ENCODE measurements at places on chromosomes 11 and 22. TPM values are rescaled to one million over a fixed set of nuclear protein-coding genes. Genes with fewer than 3 reads are reported as not detected.

MS4A3 gene
- total RNA-seq: not detected

OR4A16 gene
- not detected for total RNA-seq

GGTLC2 gene
- not detected for total RNA-seq

KCTD14 gene
- 0.34 TPM for total RNA-seq

VSIG2 gene
- 0.28 TPM for total RNA-seq

DNA sequence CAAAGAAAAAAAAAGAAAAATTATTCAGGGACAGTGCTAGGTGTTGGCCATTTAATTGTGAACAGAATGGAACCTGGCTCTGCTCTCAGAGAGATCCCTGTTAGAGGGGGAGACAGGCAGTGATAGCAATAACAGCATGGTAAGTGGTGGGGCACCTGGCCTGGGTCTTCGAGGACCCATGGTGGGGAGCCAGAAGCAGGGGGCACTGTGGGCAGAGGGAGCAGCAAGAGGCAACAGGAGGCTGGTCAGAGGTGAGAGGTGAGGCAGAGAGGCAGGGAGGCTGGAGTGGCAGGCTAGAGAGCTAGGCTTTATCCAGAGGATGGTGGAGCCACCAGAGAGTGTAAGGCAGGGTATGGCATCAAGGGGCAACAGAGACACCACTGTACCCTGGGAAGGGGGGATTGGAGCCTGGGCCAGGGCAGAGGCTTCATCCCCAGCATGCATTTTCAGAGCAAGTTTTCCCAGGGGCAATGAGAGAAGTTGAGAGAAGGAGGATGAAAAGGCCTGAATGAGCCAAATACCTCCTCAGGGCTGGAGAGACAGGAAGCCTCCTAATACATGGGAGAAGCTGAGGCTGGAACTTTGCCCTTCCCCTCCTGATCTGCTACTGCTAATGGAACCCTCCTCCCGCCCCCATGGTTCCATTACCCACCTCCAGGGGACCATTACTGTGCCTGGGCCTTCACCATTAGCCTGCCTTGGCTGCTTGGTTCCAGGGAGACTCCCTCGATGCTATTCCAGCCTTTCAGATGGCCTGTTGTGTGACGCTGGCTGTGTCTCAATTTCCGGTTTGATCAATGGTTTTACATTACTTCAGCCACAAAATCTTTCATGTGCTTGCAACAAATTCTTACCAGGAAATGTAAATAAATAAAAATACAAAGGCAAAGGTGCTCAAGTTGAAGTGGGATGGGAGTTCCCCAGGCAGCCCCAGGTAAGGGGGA, 2.6 kb upstream of the P2RY2 start:
- H3K4me1 ChIP-seq: peaks cover 11% of the 10 kb centered on the region
- no peak overlapping the region for H3K27ac ChIP-seq
- no peak overlapping the region for H3K4me3 ChIP-seq
- no peaks in the 10 kb centered on the region for H3K36me3 ChIP-seq

DNA sequence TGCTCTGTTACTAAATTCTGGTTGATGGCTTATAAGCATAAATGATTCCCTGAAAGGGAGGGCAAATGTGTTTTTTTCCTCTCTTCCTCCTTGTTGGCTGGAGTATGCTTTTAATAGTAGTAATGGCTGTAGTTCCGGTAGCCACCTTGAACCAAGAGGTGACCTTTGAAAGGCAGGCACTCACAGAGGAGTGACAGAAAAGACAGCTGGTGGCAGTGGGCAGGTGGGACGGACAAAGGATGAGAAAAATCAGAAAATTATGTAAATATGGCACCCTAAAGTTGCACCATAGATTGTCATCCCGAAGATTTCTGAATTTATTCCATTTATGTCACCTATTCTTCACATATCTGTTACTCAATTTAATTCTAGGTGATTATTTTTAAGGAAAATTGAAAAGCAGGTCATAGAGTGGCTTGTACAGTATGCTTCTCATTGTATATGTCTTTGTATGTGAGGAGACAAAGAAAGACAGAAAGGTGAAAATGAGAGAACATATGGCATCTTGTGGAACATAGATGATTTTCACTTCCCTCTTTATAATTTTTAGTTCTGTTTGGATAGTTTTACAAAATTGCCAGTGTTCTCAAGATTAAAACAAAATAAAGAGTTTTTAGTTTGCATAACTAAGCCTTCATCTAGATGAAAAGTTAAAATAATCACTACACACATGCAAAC, 17.0 kb downstream of the CASP12 start:
- DNase-seq: no peak
- H3K27me3 ChIP-seq: no peaks in the 10 kb centered on the region

GRCh38 chr11:16613512-16614381, 124.7 kb upstream of the C11orf58 start:
- H3K27ac ChIP-seq: no peak overlapping the region
- peak; percentile 35 for DNase-seq
- H3K27me3 ChIP-seq: peaks cover 59% of the 10 kb centered on the region

DNA sequence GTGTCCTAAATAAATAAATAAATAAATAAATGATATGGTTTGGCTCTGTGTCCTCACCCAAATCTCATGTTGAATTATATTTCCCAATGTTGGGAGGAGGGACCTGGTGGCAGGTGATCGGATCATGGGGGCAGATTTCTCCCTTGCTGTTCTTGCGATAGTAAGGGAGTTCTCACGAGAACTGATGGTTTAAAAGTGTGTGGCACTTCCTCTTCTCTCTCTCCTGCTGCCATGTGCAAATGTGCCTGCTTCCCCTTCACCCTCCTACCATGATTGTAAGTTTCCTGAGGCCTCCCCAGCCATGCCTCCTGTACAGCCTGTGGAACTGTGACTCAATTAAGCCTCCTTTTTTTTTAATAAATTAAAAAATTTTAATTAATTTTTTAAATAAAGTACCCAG, 138.2 kb downstream of the FBXO7 start:
- H3K27ac ChIP-seq: no peak overlapping the region
- no peaks in the 10 kb centered on the region for H3K36me3 ChIP-seq
- DNase-seq: no peak
- no peaks in the 10 kb centered on the region for H3K27me3 ChIP-seq
- H3K4me1 ChIP-seq: no peaks in the 10 kb centered on the region

GRCh38 chr22:26170112-26170492, 840 bp downstream of the SEZ6L start:
- peaks cover 56% of the 10 kb centered on the region for H3K27me3 ChIP-seq
- no peak overlapping the region for H3K27ac ChIP-seq
- H3K4me1 ChIP-seq: peaks cover 4% of the 10 kb centered on the region
- H3K4me3 ChIP-seq: no peak overlapping the region
- no peak for DNase-seq
- H3K36me3 ChIP-seq: no peaks in the 10 kb centered on the region

DNA sequence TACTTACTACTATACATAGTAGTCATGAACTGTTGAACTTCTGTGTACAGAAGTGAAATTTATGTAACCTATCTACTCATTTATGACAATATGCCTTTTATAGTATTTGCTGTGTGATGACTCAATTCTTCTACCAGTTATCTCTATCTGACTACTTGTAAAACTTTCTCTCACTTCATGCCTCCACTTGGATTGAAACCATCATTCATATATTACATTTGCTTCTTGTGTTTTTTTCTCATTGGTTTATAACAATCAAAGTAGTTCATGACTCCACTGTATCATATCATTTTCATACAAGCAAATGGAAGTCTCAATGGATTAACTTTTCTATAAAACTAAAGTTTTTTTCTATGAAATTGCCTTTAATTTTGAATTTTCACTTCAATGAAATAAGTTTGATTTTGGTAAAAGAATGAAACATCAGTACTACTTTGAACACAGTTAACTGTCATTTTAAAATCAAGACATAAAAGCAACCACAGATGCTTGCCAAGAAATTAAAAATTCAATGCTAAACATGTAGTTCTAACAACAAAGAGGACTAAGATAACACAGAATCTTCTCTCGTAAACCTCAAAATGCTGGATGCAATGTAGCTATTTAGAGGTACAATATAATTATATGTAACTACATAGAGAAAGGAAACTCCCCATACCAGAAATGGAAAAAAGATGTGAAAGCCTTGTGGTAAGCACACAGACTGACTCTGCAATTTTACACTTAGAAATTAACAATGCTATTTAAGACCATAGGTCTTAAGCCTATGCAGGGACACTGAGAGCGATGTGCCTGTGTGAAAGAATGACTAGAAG, 27.6 kb upstream of the EXPH5 start:
- no peak for DNase-seq
- no peak overlapping the region for H3K4me3 ChIP-seq
- H3K27ac ChIP-seq: no peak overlapping the region

GRCh38 chr11:124608147-124608546, 3.1 kb upstream of the PANX3 start:
- H3K27ac ChIP-seq: no peak overlapping the region
- no peaks in the 10 kb centered on the region for H3K27me3 ChIP-seq
- H3K4me3 ChIP-seq: no peak overlapping the region
- peaks cover 3% of the 10 kb centered on the region for H3K4me1 ChIP-seq
- DNase-seq: no peak

GRCh38 chr22:25478528-25478927, 85.9 kb upstream of the GRK3 start:
- H3K36me3 ChIP-seq: no peaks in the 10 kb centered on the region
- H3K27me3 ChIP-seq: no peaks in the 10 kb centered on the region
- no peak for DNase-seq
- H3K4me1 ChIP-seq: no peaks in the 10 kb centered on the region
- H3K27ac ChIP-seq: no peak overlapping the region

DNA sequence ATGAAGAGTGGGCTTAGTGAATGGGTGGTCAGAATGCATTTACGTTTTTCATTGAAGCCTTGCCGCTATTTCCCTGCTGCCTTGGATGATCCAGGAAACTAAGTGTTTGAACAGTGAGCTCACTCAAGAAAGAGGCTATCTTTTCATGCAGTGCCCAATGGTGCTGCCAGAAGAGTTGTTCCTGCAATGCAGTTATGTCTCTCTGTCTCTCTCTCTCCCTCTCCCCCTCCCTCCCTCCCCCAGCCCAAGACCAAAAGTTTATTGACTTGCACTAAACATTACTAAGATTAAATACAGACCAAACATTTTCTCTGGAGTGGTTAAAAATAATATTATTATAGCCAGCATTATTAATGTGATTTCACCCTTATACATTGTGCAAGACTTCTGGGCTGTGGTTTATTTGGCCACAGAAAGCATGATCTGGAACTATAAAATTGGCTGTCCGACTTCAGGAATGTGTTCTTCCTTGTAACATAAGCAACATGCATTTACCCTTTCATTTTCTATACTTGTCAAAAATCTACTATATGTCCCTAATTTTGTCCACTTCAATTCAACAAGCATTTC, 6.6 kb upstream of the FUT4 start:
- no peak for DNase-seq
- H3K4me3 ChIP-seq: no peak overlapping the region
- no peaks in the 10 kb centered on the region for H3K36me3 ChIP-seq
- H3K27ac ChIP-seq: no peak overlapping the region

- no peaks in the 10 kb centered on the region for H3K36me3 ChIP-seq
- no peak overlapping the region for H3K4me3 ChIP-seq
- no peak overlapping the region for H3K27ac ChIP-seq
- DNase-seq: no peak
- no peaks in the 10 kb centered on the region for H3K4me1 ChIP-seq
- no peaks in the 10 kb centered on the region for H3K27me3 ChIP-seq
Measured at GRCh38 chr11:128407962-128408361, 179.4 kb downstream of the ETS1 start.

DNA sequence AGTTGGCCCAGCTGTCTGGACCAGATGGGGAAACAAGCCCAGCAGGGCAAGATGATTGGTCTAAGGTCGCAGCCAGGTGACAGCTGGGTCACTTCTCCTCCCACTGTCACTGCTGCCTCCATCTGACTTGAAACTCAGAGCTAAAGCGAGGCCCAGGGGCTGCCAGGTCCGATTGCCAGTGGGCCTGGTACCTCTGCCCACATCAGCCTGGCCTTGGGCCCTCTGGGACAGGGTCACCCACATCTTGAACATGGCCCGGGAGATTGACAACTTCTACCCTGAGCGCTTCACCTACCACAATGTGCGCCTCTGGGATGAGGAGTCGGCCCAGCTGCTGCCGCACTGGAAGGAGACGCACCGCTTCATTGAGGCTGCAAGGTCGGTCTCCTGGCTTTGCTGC, 5.8 kb downstream of the SSH3 start:
- H3K4me1 ChIP-seq: peaks cover 53% of the 10 kb centered on the region
- peaks cover 5% of the 10 kb centered on the region for H3K36me3 ChIP-seq
- no peak for DNase-seq
- no peaks in the 10 kb centered on the region for H3K27me3 ChIP-seq
- no peak overlapping the region for H3K27ac ChIP-seq

- no peaks in the 10 kb centered on the region for H3K36me3 ChIP-seq
- no peaks in the 10 kb centered on the region for H3K4me1 ChIP-seq
- DNase-seq: no peak
Measured at GRCh38 chr11:94066901-94067429, 45.8 kb downstream of the HEPHL1 start.
